Non-pigmented ciliary epithelial cell (primary cell): ENCODE measurements at places on chromosomes 1 and 21.

DNA sequence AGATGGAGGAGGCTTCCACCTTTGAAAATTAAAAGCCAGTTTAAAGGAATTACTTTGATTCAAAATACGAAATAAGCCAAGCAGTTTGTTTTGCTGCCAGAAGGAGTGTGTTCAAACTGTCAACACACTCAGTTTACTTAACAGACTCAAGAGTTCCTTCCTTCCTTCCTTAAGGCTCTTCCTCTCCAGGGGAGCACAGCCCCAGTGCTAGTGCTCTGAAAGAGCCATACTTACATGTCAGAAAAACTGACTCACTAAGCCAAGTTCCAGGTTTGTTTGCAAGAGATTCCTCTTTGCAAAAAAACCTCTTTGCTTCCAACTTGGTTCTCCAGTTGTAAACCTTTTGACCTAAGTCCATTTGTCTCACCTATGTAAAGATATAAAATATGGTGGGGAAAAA, 14.3 kb downstream of the SETD4 start:
- no peak for DNase-seq

DNA sequence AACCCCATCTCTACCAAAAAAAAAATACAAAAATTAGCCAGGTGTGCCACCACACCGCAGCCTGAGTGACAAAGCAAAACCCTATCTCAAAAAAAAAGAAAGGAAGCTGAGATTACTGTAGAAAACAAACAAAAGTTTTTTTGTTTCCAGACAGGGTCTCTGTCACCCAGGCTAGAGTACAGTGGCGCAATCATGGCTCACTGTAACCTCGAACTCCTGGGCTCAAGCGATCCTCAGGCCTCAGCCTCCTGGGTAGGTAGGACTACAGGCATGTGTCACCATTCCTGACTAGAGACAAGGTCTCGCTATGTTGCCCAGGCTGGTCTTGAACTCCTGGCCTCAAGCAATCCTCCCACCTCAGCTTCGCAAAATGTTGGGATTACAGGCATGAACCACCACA, 2.8 kb upstream of the PYGO2 start:
- DNase-seq = no peak

DNA sequence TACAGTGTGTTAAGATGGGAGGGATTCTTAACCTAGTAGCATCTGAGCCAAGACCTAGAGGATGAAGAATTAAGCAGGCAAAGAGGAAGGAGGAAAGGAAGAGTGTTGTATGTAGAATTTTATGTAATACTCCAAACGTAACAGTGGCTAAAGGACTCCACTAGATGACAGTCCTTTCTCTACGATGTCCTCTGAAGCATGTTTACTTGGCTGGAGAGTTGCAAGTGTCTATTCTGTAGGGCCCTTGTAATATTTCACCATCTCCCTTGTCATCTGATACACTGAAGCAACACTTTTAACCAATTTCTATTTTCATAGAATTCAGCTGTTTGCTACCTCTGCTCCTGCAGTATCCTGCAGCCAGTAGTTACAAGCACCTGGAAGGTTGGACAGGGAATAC, 2.2 kb upstream of the YBX1 start:
- no peak for DNase-seq

DNA sequence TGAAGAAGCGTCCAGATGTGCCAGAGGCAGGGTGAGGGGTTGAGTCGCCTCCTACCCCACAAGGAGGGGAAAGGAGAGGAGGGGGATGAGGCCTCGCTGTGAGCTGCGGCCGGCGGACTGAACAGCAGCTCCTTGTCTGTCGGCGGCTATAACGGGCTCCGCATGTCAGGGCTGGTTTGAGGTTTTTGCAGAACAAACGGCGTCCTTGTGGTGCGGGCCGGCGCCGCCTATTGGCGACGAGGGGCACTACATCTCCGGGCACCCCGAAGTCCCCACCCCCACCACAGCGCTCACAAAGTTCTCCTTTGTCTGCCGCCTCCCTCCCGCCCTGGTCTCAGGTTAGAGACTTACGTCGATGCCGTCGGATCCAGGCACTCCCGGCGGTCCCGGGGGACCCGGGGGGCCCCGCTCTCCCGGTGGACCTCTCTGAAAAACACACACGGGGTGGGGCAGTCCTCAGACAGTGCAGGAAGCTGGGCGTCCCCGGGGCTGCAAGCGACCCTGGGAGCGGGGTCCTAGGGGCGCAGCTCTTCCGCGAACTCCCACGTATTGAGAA, 1.8 kb downstream of the COL9A2 start:
- peak; percentile 54 for DNase-seq

GRCh38 chr21:31317688-31318087, 26.4 kb downstream of the TIAM1 start:
- no peak for DNase-seq

DNA sequence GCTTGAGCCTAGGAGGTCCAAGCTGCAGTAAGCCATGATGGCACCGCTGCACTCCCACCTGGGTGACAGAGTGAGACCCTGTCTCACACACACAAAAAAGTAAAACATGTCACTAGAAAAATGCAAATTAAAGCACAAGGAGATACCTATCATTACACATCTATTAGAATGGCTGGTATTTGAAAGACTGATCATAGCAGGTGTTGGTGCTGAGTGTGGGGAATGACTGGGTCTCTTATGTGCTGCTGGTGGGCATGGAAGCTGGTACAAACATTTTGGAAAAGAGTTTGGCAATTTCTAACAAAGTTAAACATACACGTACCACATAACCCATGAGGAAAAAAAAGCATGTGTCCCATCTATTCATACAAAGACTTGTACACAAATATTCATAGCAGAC, 142.1 kb upstream of the ZBTB40 start:
- DNase-seq = no peak

GRCh38 chr1:112971006-112971405, 15.0 kb upstream of the SLC16A1 start:
- no peak for DNase-seq

GRCh38 chr21:41067709-41068108, 100.3 kb upstream of the BACE2 start:
- DNase-seq = no peak

DNA sequence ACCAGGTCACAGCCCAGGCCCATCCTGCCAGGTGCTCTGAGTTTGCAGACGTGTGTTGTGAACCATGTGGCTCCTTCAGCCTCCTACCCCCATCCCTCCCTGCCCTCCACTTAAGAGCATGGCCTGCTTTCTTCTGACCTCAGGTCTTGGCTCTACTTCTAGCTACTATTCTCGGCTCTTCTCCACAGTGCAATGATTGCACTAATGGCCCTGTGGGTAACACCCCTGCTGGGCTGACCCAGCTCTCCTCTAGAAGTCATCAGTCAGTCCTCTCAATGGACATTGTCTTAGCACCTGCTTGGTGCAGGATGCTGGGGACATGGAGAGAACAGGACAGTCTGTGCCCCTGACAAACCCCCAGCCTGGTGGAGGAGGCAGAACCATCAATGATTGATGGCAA, 22.2 kb upstream of the IFFO2 start:
- DNase-seq = no peak

- DNase-seq = no peak
These were observed 16.6 kb upstream of the CD55 start for GRCh38 chr1:207304710-207305488.

GRCh38 chr1:24969596-24970398, 39.7 kb upstream of the RUNX3 start:
- DNase-seq = no peak

GRCh38 chr1:54980528-54981241, at the start of gene TMEM61:
TSS of gene TMEM61 (plus strand) at chr1:54980628. CDS start at chr1:54981066, 438 bp downstream.
- no peak for DNase-seq

GRCh38 chr1:40879482-40880175, 17.5 kb upstream of the CITED4 start:
- DNase-seq = no peak
